Stimulated activated CD8-positive, alpha-beta memory T cell treated with anti-CD3 and anti-CD28 coated beads, Interleukin-4, amount 100 ng/mL, for 4 hours (primary cell): ENCODE measurements at places on chromosomes 7 and 10.

- no peak for DNase-seq
Observed at GRCh38 chr7:43823941-43824340, 45.4 kb downstream of the MRPS24 start.

DNA sequence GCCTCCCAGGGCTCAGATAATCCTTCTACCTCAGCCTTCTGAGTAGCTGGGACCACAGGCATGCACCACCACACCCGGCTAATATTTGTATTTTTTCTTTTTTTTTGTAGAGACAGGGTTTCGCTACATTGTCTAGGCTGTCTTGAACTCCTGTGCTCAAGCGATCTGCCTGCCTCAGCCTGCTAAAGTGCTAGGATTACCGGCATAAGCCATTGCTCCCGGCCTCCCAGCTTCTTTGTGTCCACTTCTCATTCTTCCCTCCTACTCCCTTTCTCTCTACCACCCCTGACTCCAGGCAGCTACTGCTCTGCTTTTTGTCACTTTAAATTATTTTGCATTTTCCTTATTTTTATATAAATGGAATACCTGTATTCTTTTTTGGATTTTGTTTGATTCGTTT is 83.4 kb downstream of the PALS2 start:
- no peak for DNase-seq

DNA sequence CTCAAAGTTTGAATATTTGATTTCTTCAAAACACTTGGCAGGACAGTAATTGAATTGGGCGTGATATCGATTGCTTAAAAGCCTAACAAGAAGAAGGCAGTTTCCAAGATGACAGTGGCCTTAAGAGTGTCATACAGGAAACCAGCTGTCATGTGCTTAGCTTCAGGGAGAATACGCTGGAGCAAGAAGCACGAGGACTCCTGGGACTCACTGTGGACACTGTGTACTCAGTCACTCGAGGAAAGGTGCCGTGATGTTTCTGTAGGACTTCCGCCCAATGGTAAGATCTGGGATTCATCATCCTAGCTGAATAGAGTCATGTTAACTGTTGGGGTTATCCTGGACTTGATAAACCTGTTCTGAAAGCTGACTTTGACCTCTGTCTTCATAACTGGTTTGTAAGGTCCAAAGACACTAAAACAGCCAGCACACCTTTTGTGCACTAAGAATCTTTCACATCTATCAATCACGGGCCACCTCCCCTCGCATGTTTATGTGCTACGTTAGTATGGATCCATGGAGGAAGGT is 113.5 kb downstream of the CELF2 start:
- no peak for DNase-seq

- no peak for DNase-seq
Observed at GRCh38 chr7:69129524-69129923, 468.8 kb upstream of the AUTS2 start.

GRCh38 chr7:128915841-128916642 is 5.5 kb upstream of the KCP start:
- DNase-seq: no peak

DNA sequence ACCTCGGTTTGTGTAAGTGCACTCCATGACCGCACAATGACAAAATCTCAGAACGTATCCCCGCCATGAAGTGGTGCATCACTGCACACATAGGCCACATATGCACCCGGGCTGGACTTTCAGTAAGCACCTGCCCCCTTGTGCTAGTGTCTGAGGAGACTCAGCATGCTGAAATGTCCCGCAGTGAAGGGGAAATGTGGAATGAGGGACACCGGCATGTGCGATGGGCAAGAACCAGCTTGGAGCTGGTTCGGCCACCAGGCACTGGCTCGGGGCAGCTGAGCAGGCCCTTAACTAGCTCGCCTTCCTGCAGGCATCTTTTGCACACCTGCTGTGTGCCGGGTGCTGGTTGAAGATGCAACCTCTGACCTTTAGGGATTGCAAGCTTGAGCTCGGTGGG is 49.8 kb upstream of the TNS3 start:
- no peak for DNase-seq

GRCh38 chr10:70123817-70124216 is 8.8 kb downstream of the AIFM2 start:
- DNase-seq: no peak

DNA sequence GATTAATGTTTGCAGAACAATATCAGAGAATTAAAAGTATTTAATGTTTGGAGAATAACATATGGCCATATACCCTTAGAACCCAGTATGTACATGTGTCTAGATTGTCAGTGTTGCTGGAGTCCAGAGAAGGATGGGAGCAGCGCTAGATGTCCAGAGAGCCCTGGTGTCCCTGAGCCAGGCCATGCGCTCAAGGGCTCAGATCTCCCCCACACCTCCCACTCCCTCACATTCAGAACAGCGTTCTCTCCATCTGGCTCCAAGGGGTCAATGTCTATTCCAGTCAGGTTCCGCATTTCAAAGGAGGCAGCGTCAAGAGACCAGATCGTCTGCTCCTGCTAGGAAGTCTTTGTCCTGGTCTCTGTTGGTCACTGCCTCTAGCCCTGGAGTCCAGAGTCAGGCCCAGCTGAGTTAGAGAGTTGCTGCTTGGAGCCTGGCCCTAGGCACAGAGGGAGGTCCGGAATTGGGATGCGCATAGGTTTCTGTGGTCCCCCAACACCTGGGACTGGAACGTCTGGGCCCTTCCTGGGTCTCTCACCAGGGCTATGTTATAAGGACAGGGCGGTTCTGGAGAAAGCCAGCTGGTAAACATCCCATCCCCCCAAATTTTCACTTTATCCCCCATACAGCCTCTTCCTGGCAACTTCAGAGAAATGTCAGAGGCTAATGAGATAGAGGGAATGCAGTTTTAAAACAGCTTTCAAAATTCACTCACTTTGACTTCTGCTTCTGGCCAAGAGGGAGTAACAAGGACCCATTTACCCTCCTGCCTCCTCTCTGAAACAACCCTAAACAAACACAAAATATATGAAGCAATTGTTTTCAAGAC is 6.5 kb upstream of the WDR86 start:
- DNase-seq: no peak

- no peak for DNase-seq
Observed at GRCh38 chr7:87144173-87144657, 8.0 kb upstream of the DMTF1 start.

- DNase-seq: peak; percentile 26
Observed at GRCh38 chr7:99579956-99580777, 17.9 kb upstream of the TMEM225B start.

DNA sequence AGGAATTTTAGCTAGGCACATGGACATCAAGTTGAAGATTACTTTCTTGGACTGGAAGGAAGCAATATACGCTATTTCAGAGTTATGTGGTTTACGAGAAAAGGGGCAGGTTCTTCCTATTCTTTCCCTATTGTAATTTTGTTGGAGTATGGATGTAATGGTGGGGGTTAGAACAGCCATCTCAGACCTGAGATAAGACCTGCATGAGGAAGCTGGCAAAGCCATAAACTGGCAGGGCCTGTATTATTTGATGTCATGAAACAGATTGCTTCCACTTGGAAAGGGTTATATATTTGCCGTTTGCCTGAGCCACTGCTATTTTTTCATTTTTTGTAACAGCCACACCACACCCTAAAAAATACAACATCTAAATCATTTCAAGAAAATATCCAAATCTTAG is 220.5 kb upstream of the MAGI2 start:
- DNase-seq: no peak

GRCh38 chr10:33631991-33632390 is 297.5 kb upstream of the NRP1 start:
- no peak for DNase-seq

DNA sequence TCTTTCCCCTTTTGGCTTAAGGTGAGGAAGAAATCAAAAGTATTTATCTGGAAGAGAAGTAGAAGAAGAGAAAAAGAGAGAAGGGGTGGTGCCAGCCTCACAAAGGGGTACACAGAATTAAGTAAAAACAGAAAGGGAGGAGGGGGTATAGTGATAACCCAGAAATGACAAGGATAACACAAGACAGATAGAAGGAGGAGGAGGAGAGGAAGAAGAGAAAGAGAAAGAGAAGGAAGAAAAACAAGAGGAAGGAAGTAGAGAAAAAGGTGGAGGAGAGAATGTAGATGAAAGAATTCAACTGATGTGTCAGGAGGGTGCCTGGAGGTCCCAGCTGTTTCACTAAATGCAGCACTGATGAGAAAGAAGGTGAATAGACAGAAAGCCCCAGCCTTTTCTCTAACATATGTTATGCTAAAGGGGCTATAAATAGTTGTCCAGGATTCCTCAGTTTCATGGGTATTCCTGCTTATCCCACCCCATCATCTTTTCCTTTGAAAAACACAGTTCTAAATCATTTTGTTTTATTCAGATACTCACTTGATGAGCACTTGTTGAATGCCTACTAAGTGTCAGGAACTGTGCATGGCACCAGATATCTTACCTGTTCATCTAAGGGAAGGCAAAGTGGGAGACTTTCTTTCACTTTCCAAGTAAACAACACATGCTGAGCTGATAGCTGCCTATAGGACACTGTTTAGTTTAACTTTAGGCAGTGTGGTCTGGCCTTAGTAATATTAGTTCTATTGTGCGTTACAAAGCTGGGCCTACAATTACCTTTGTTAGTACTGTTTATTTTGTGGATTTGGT is 8.0 kb downstream of the SEMA3E start:
- no peak for DNase-seq
